Thoracic aorta (tissue), 2 donors: ENCODE measurements at places on chromosomes 4 and X.

DNA sequence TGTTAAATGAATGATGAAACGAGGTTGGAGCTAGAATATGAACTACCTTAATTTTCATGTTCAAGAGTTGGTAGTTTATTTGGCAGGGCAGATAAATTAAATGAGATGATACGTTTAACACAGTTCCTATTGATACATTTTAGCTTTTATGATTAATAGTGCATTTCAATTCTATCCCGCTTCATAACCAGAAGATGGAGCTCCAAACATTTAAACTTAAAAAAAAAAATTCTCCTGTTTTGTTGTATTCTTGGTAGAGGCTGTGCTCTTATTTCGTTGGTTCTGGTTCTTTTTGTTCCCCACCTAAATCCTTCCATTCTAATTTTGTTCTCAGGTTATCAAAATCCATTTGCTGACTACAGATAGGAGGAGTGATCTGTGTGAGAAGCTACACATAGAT is 71.8 kb upstream of the PTPN13 start:
- DNase-seq: no peak

DNA sequence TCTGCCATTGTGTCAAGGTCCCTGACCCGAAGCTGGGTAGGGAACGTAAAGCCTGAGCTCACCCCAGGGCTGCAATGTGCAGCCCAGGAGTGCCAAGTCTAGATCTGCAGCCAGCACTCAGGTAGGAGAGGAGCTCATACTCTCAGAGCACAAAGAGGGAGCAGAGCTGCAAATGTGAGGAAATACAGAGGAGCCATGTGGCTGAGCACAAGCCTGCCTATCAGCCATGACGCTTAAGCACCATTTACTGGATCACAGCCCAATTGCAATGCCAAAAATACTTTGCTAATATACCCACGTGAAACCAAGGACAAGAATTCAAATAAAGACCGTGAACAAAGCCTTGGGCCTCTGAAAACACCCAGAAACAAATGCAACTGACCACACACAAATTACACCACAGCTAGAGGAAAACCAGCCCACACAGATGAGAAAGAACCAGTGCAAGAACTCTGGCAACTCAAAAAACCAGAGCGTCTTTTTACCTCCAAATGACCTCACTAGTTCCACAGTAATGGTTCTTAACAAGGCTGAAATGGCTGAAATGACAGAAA is 69.0 kb upstream of the HPF1 start:
- no peak for DNase-seq

GRCh38 chrX:103941201-103941975 is 21.0 kb upstream of the TMSB15B start:
- DNase-seq: no peak

- no peak for DNase-seq
Observed at GRCh38 chr4:1365271-1366178, 18.5 kb downstream of the UVSSA start.
